ENCODE measurements at places on chromosomes 6 and 20.

DNA sequence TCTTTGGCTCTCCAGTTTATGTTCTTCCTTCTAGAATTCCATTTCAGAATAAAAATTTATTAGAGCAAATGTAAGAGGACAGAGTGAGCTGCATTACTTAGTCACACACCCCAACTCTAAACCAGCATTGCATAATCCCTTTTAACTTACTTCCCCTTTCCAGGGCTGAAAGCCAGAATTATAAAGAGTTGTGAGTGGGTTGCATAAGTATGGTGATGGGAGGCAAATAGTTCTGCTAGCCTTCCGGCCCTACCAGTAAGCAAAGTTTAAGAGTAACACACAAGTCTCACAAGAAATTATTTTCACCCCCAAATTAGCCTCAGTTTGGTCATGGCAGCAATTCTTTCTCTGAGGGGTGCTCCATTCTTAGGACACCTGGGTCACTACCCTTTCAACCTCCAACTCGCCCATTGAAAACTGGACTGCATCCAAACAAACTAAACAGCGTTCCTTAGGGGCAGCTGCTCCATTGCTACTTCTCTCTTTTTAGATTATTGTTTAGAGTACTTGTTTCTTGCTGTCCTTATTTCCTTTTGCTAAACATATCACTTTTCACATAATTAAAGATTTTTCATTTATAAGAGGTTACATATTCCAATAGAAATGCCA is 1.6 kb downstream of the KIAA0408 start:
- DNase-seq = no peak

- no peak for DNase-seq
Observed at GRCh38 chr6:89978749-89979145, 84.5 kb downstream of the GJA10 start.

- DNase-seq = no peak
Observed at GRCh38 chr6:7939184-7939863, 28.7 kb upstream of the TXNDC5 start.

DNA sequence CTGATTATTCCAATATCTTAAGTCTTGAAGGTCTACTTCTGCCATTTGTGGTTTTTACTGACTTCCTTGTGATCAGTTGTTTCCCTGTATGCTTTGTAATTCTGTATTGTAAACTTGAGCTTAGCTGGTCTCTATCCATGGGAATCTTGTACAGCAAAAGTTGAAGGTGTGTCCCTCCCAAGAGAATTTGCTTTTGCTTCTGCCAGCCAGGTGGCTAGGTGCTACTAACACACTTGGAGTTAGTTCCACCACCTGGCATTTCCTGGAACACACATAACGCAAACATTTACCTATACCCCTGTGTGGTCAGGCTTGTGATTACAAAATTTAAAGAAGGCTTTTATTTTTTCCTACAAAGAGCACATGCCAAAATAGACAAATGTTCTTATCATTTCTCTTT is 141.2 kb downstream of the GRM4 start:
- no peak for DNase-seq

- DNase-seq = no peak
Observed at GRCh38 chr6:378090-378957, 13.2 kb upstream of the IRF4 start.

DNA sequence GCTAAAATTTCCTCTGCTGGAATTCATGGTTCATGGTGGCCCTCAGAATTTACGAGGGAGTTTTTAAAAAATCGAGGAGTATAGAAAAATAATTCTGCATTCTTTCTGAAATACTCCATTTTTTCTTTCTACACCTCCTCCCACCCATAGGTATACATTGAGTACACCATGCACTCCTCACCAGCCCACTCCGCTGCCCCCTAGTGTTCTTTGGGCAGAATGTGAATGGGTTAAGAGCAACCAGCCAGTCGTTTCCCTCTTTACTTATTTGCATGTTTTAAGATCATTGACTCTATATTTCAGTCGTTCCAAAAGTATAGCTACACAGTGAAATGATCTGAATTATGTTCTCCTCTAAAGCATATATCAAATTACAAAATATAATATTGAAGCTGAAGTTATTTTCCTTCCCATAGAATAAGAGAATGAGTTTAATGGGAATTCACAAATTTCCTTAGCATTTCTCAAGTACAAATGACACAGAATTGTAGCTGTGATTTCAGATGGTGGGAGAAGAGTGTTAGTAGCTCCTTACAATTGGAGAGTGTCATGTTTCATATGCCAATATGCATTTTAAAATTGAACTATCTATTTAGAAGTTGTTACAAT is 977.7 kb upstream of the SLC35B3 start:
- DNase-seq = no peak

All from CD4-positive, alpha-beta memory T cell (primary cell).